Frontal cortex (tissue), 4 donors: ENCODE measurements at places on chromosomes 12 and 14.
A peak's percentile ranks its signal among the peaks of the same experiment; 100 is the strongest.

DNA sequence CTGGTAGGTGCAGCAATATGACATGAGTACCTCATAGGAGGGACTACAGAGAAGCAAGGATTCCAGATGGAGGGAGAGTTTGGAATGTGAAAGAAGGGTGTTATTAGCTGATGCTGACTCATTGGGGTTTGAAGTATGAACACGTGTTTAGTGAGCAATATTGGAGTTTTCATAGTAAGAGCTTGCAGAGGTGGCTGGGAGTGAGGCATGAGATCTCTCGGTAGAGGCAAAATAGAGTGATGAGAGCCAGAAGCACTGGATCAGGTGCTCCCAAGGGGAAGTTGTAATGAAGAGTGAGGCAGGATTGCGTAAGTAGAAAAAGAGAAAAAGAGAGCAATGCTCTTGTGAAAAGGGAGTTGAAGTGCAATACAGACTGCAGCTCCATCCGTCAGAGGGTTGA is 42.1 kb downstream of the MGST1 start:
- no peak for DNase-seq

- no peak for DNase-seq
These were observed 3.2 kb downstream of the KDM2B start for GRCh38 chr12:121577443-121578180.

GRCh38 chr14:68884031-68885030 is 91.5 kb upstream of the ZFP36L1 start:
- no peak for DNase-seq

DNA sequence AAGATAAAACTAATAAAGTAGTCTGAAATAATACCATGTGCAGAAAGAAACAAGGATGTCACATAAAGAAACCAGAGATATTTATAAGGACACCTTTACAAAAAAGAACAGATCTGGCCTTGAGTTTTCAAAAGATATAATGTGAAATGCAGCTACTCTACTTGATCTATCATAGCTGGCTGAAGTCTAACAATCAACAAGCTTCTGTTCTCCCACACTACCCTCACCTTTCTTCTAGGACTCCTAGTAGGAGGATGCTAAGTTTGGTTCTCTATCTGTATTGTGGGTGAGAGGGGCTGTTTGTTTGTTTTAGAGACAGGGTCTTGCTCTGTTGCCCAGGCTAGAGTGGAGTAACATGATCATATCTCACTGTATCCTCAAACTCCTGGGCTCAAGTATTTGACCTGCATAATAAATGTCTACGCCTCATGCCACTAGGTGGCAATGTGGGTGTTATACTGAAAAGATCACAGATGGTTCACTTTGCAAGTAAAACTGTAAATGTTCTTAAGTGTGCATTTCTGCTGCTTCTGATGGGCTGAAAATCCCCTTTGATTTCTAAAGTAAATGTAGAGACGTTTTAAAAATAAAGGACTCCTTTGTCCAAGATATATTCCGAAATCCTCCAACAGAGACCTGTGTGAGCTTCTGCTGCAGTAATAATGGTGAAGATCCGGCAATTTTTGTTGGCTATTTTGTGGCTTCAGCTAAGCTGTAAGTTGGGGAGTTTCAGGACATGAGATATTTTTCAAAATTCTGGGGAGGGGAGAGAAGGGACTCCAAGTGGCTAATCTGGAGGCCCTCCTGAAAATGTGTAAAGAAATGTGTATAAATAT is 269.3 kb downstream of the DAD1 start:
- DNase-seq = peak; percentile 6
